ENCODE measurements at places on chromosomes 2 and 18. TPM values are rescaled to one million over a fixed set of nuclear protein-coding genes. Genes with fewer than 3 reads are reported as not detected.

DNA sequence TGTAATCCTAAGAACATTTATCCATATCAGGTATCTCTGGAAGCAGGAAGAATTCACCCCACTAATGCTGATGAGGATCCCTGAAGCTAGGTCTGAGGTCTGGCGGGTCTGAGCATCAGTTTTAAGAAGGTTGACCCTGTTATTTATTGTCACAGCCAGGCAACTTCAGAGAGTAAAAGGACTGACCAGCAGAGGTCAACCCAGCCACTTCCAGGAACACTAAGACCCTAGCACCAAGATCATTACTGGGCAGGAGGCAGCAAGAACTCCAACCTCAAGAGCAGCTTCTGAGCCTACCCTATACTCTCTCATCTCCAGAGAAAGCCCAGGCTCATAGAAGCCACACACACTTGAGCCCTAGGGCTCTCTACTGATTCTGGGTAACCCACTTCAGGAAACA lies 901.4 kb downstream of the DCDC2C start:
- DNase-seq = no peak

GRCh38 chr18:62566199-62566598 lies 43.4 kb downstream of the ZCCHC2 start:
- DNase-seq = peak; percentile 32

DNA sequence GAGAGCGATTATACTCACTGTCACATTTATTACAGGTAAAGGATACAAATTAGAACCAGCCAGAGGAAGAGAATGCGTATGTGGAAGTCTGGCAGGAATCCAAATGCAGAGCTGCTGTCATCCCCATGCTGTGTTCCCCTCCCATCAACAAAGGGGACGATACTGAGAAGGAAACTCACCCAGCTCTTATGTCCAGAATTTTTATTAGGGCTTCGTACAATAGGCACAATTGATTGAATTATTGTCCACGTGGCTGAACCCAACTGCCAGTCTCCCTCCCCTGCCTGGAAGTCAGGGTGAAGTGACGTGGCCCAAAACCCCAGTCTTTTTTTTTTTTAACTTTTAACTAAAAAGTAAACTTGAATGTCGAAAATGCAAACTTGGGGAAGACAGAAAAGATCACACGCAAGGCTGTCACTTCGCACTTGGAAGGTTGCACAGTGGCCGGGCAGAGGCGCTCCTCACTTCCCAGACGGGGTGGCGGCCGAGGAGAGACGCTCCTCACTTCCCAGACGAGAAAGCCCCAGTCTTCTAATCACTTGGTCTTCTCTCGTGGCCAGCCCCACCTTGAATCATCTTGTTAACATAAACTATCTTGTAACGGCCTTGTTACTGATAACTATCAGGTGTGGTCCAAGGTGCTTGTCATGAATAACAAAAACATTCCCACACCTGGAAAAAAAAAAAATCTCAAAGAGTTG lies 40.0 kb upstream of the ITSN2 start:
- no peak for DNase-seq

DNA sequence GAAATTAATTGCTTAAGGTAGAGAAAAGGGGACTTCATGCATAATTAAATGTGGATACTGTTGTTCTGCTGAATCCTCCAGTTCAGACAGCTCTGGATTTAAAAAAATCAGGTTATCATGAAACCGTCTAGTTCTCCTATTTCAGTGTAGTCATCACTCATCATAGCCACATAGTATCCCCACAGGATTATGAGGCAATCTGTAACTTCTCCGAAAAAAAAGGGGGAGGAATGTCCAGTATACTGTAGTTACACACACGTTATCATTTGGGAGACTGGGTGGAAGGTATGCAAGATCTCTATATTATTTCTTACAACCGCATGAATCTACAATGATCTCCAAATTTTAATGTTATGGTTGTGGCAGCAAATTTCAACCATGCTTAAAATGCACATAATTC lies 114.0 kb downstream of the HIBCH start:
- no peak for DNase-seq

The ZNF638 gene
- 181 TPM for total RNA-seq

The LRRTM1 gene
- 7.9 TPM for total RNA-seq

The IMMT gene
- total RNA-seq = 81.3 TPM

All from transverse colon (tissue), 4 donors.